HFF-Myc (cell line): ENCODE measurements at places on chromosomes 6 and 20.

- no peak for DNase-seq
These were observed 9.9 kb downstream of the SERAC1 start for GRCh38 chr6:158158123-158158522.

- DNase-seq: no peak
These were observed 78.5 kb downstream of the CBFA2T2 start for GRCh38 chr20:33568378-33568777.

DNA sequence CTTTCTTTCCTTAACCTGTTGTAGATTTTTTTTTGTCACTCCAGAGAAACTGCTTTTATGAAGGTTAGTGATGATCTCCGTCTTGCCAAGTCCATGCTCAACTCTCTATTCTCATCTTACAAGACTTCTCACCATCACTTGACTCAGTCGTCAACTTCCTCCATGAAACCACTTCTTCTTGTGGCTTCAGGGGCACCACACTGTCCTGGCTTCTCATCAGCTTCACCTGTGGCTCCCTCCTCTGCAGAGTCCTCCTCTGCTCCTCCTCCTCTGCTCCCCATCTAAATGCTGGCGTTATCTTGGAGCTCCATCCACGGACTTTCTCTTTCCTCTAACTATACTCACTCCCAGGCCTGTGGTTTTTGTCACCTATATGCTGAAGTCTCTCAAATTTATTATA is 187.5 kb downstream of the BACH2 start:
- no peak for DNase-seq

DNA sequence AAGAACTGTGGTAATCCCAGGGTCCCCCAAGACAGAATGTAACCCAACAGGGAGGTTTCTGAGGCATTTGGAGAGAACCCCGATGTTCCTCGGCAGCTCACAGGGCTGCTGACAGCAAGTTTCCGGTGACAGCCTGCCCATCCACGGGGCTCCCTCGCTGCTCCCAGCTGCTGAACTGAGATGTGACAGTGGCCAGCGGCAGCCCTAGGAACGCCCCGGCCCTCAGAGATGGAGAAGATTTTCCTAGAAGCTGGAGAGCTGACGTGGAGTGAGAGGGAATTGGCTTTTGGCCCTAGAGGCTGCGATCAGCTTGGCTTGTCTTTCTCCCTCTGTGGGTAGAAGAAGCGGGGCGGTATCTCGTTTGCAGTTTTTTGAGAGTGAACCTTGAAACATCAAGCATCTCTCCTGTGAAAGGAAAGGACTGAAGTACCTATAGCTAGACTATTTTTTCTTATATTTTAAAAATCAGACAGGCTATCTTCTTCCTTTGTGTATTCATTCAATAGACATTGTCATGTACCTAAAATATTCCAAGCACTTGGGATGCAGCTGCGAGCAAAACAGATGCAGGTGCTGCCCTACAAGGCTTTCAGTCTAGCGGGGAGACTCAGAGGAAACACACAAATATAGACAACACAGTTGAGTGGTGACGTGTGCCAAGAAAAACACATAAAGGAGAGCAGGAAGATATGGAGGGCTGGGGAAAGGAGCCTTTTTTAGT is 28.4 kb upstream of the NFATC2 start:
- DNase-seq: no peak

- no peak for DNase-seq
These were observed 109.0 kb downstream of the HMGCLL1 start for GRCh38 chr6:55469951-55470366.

DNA sequence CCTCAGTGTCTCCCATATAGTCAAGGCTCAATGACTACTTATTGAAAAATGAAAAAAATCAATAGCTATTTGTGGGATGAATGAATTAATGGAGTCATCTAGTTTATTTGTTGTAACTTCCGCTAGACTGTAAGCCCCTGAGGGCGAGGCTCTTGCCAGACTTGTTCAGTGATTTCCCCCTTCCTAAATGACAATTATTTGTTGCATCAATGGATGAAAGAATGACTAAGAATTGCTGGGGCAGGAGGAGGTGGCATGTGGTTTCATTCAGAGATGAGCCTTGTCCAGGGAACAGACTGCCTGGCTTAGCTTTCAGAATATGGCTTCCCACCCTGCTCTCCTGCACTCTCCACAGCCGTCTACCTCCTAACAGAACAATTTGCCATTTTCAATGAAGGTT is 1.1 kb upstream of the PRELID3B start:
- no peak for DNase-seq

DNA sequence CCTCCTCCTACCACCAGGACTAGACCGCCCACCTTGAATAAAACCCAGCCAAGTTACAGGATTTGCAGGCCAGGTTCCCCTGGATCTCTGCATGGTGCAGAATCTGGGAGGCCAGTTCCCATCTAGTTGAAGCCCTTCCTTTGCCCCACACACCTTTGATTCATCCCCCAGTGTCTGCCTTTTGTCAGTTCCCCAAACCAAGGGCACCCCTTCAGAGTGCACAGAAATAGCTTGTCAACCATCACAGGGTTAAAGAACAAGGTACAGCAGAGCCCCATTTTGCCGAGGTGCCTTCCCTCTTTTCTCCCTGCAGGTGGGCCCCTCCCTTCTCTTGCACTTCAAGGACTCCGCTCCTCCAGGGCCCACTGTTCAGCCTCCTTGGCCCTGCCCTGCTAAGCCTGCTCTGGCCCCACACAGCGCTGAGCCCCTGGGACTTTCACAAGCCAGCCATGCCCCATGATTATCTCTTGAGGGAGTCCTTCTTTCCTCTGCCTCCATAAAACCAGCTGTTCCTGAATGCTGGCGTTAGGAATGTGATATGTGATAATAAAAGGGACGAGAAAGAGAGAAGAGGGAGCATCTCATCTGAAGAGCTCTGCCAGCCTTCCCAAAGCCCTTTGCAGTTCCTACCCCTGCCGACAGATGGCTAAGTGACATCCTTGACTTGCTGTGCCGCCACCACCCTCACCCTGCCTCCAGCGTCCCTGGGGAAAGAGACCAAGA is 280.3 kb downstream of the CDC5L start:
- DNase-seq: no peak
